Esophagus squamous epithelium (tissue), 5 donors: ENCODE measurements at places on chromosomes 4 and X. TPM values are rescaled to one million over a fixed set of nuclear protein-coding genes. Genes with fewer than 3 reads are reported as not detected.

Gene RASGEF1B
- 10.1 TPM for total RNA-seq

DNA sequence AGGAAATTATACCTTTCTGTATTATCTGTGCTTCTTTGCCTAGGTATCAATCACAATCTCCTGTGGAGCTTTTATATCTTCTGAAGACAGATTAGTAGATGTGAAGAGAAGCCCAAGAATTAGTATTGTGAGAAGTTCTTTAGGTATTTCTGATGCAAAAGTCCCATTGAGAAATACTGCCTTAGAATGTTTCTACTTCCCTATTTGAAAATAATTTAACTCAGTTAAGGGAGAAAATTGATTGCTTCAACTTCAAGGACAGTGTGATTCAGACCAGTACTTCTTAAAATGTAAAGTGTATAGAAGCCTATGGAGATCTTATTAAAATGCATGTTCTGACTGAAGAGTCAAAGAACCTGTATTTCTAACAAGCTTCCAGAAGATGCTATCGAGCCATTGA, 9.0 kb downstream of the EIF1AX start:
- DNase-seq: no peak
- no peaks in the 10 kb centered on the region for H3K27me3 ChIP-seq

DNA sequence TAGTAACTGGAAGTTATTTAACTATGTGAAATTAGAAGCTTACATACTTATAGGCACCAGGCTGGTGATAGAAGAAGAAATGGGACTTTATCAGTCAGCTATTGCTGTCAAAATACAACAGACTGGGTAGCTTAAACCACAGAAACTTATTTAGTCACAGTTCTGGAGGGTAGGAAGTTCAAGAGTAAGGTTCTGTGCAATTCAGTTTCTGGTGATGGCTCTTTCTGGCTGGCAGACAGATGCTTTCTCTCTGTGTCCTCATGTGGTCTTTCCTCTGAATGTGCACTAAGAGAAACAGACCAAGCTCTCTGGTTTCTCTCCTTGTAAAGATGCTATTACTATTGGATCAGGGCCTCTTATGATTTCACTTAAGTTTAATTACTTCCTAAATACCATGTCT, 92.1 kb upstream of the ANKRD50 start:
- no peaks in the 10 kb centered on the region for H3K27me3 ChIP-seq
- no peak for DNase-seq

- no peaks in the 10 kb centered on the region for H3K36me3 ChIP-seq
- no peak for DNase-seq
- H3K27ac ChIP-seq: no peak overlapping the region
- H3K4me3 ChIP-seq: no peak overlapping the region
- H3K27me3 ChIP-seq: no peaks in the 10 kb centered on the region
- no peaks in the 10 kb centered on the region for H3K4me1 ChIP-seq
Observed at GRCh38 chrX:6026980-6027379, 201.7 kb downstream of the NLGN4X start.

Gene ITM2A
- 8.5 TPM for total RNA-seq

- H3K27ac ChIP-seq: no peak overlapping the region
- H3K36me3 ChIP-seq: no peaks in the 10 kb centered on the region
- no peak for DNase-seq
- no peaks in the 10 kb centered on the region for H3K27me3 ChIP-seq
- no peak overlapping the region for H3K4me3 ChIP-seq
Observed at GRCh38 chr4:176036585-176037205, 28.9 kb upstream of the WDR17 start.

- H3K27me3 ChIP-seq: no peaks in the 10 kb centered on the region
- no peak for DNase-seq
- no peaks in the 10 kb centered on the region for H3K36me3 ChIP-seq
- no peaks in the 10 kb centered on the region for H3K4me1 ChIP-seq
- no peak overlapping the region for H3K4me3 ChIP-seq
Observed at GRCh38 chr4:70940134-70940533, 38.0 kb downstream of the MOB1B start.

GRCh38 chrX:55713631-55714030, 3.9 kb upstream of the RRAGB start:
- H3K27me3 ChIP-seq: no peaks in the 10 kb centered on the region
- DNase-seq: no peak
- no peaks in the 10 kb centered on the region for H3K4me1 ChIP-seq
- H3K36me3 ChIP-seq: no peaks in the 10 kb centered on the region

Gene TEX13C
- not detected for total RNA-seq

GRCh38 chr4:89283226-89284009, 24.2 kb downstream of the GPRIN3 start:
- DNase-seq: no peak
- H3K27ac ChIP-seq: no peak overlapping the region
- no peaks in the 10 kb centered on the region for H3K27me3 ChIP-seq
- no peaks in the 10 kb centered on the region for H3K36me3 ChIP-seq
- H3K4me3 ChIP-seq: no peak overlapping the region

DNA sequence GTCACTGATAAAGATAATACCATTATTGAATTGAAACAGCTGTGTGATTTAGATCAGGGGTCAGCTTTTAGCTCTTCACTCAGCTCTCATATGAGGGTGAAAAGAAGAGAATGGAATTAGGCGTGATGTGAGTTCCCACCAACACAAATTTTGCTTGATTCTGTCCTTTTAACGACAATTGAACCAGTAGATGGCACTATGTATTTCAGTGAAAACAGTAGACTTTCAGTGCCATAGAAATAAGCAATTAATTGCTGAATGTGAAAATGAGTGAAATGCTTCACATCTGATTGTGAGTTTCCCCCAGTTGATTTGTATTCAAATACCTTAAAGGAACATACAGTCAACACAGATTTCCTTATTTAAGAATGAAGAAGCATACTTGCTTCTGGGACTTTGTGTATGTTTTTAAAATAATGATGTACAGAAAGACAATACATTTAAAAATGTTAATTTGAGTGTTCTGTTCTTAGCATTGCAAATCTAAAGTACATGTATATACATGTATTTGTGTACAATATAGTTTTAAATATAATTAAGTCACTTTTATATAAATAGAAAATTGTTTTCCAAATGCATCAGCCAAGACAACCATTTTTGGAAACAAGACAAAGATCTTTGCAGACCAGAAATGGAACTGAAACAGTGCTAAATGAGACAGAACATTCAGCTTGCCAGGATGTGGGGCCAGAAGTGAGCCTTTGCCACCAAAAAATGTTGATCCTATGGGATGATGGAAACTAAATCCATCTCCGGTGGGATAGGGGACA, 178.8 kb downstream of the SNCA start:
- H3K4me1 ChIP-seq: no peaks in the 10 kb centered on the region
- no peaks in the 10 kb centered on the region for H3K27me3 ChIP-seq
- DNase-seq: no peak

GRCh38 chrX:145190801-145191389, 56.4 kb upstream of the SPANXN1 start:
- no peak overlapping the region for H3K27ac ChIP-seq
- H3K4me1 ChIP-seq: no peaks in the 10 kb centered on the region
- no peak for DNase-seq
- H3K36me3 ChIP-seq: no peaks in the 10 kb centered on the region
- no peak overlapping the region for H3K4me3 ChIP-seq

DNA sequence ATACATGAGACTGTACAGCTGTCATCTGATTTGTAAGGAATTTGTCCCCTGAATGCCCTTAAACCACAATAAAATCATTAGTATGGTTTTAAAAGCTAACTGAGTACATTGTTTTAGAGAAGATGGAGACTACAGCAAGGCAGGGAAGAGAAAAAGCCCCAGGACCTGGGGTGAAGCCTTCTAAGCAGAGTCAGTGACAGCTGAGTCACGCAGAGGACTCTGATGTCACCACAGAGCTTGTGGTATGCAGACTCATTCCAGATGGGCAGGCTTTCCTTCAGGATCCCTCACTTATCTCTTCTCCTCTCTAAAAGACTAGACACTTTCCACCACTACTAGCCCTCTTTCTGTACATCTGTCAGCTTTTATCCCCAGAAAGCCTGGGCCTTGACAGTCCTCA, 97.1 kb upstream of the ATOH1 start:
- no peak overlapping the region for H3K27ac ChIP-seq
- no peak overlapping the region for H3K4me3 ChIP-seq
- H3K27me3 ChIP-seq: no peaks in the 10 kb centered on the region
- no peaks in the 10 kb centered on the region for H3K4me1 ChIP-seq

DNA sequence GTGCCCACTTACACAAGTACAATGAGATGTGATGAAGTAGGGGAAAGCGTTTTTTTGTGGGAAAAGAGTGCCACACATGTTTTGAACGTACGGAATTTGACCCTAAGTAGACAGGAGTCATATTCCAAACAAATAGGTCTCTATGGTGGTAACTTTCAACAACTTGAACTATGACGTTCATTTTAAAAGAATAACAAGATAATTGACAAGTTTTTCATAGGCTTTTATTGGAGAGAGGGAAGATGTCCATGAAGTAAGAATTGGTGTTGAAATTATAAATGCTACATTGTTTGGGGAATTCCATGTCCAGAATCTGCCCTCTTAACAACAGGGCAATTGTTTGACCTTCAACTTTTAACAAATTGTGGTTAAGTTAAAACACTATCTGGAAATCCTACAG, 126.5 kb downstream of the GASK1B start:
- no peaks in the 10 kb centered on the region for H3K36me3 ChIP-seq
- H3K27ac ChIP-seq: no peak overlapping the region
- H3K4me1 ChIP-seq: no peaks in the 10 kb centered on the region
- no peak for DNase-seq
- no peak overlapping the region for H3K4me3 ChIP-seq

GRCh38 chr4:142700531-142700930, 145.6 kb downstream of the INPP4B start:
- no peaks in the 10 kb centered on the region for H3K36me3 ChIP-seq
- H3K4me1 ChIP-seq: no peaks in the 10 kb centered on the region
- no peak overlapping the region for H3K4me3 ChIP-seq

- H3K36me3 ChIP-seq: no peaks in the 10 kb centered on the region
- H3K4me3 ChIP-seq: no peak overlapping the region
- no peak overlapping the region for H3K27ac ChIP-seq
- peaks cover 3% of the 10 kb centered on the region for H3K27me3 ChIP-seq
- no peak for DNase-seq
Observed at GRCh38 chr4:181162266-181162665, 1080.9 kb upstream of the TENM3 start.

GRCh38 chr4:147447786-147448185, 33.1 kb upstream of the EDNRA start:
- no peak for DNase-seq
- peak overlapping the region; percentile 6 for H3K27ac ChIP-seq

DNA sequence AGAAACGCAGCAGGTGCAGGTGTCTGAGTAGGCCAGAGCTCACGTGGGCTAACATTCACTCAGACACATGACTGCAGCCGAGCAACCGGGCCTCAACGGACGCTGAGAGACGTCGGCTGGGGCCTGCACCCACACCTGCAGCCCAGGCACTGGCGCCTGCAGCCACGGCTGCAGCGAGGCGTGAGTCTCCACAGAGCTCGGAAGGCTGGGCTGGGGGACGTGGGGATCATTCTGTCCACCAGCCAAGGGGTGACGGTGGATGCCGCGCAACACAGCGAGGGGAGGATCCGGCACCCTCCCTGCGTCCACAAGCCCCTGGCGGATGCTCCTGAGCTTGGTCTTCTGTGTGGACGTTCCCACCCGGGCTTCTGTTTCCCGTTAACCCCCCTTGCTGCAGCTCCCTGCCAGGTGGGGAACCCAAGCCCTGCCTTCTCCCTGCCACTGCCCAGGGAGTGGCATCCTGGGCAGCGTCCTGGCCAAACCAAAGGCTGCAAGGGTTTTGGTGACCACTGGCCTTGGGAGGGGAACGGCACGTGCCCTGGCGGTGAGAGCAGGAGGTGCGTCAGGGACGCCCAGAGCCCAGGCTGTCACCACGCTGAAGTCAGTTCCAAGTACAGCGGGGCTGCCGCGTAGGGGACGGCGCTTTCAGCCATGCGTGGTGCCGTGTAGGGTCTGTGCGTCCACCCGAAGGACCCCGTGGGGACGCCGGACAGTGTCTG, 16.3 kb downstream of the PPP2R3B start:
- peaks cover 47% of the 10 kb centered on the region for H3K27me3 ChIP-seq
- DNase-seq: no peak
- no peak overlapping the region for H3K4me3 ChIP-seq
- no peak overlapping the region for H3K27ac ChIP-seq

DNA sequence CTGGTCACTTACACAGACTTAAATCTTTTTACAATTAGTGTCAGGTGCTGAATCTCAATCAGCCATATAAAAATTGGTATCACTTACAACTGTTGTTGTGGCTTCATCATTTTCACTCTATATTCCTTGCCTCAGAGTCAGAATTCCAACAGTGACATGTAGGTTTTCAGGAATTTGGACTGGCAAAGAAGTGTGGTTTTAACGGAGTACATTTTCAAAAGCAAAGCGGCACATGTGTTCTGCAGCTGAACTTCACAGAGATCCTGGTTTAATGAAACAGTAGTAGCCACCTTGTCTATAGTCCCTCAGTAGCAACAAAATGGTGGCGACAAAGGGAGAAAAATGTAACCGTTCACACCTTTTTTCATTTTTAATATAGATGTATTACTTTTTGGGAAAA, 486.6 kb downstream of the FAT4 start:
- H3K4me3 ChIP-seq: no peak overlapping the region
- no peaks in the 10 kb centered on the region for H3K27me3 ChIP-seq
- no peak overlapping the region for H3K27ac ChIP-seq

GRCh38 chr4:129788486-129788885, 692.5 kb downstream of the C4orf33 start:
- no peaks in the 10 kb centered on the region for H3K36me3 ChIP-seq
- no peaks in the 10 kb centered on the region for H3K27me3 ChIP-seq
- no peak for DNase-seq
- H3K4me3 ChIP-seq: no peak overlapping the region

GRCh38 chr4:71209161-71209560, 129.7 kb upstream of the SLC4A4 start:
- H3K4me3 ChIP-seq: no peak overlapping the region
- no peak for DNase-seq
- H3K4me1 ChIP-seq: no peaks in the 10 kb centered on the region
- H3K36me3 ChIP-seq: no peaks in the 10 kb centered on the region

- no peak overlapping the region for H3K27ac ChIP-seq
- H3K27me3 ChIP-seq: no peaks in the 10 kb centered on the region
- DNase-seq: no peak
- no peak overlapping the region for H3K4me3 ChIP-seq
Observed at GRCh38 chr4:154643493-154643892, 31.0 kb upstream of the FGG start.

GRCh38 chr4:113057891-113058290, 8.4 kb downstream of the ANK2 start:
- H3K4me1 ChIP-seq: no peaks in the 10 kb centered on the region
- no peaks in the 10 kb centered on the region for H3K27me3 ChIP-seq
- DNase-seq: no peak

Gene FAM241A
- 1.3 TPM for total RNA-seq
